ENCODE measurements at places on chromosomes 12 and 14.

DNA sequence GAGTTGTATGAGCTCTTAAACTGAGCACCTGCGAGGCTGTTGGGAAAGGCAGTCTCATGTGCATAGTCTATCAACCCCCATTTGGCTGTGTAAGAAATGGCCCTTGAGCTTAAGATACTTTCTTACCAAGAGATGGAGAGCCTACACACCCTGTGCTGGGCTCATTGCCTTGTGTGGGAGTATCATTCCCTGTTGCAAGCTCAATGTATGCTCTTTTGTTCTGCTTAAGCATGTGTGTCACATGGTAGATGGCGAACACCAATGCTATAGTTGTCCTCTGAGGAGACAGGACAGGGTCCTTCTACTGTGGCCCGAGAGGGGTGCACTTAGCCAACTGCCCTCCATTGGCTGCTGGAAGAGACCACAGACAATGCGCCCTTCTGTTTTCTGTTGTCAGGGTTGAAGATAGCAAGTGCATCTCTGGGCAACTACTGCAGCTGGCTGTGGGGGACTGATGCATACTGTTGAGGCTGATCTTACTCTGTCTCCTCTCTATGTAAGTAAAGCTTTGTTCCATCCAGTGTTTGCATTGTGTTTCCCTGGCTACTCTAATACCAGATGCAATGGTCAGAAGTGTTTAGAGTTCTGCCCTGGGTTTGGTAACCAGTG, 79.5 kb downstream of the PTPRB start:
- no peak for DNase-seq

- no peak for DNase-seq
Observed at GRCh38 chr14:68550338-68550715, 242.5 kb downstream of the ZFP36L1 start.

DNA sequence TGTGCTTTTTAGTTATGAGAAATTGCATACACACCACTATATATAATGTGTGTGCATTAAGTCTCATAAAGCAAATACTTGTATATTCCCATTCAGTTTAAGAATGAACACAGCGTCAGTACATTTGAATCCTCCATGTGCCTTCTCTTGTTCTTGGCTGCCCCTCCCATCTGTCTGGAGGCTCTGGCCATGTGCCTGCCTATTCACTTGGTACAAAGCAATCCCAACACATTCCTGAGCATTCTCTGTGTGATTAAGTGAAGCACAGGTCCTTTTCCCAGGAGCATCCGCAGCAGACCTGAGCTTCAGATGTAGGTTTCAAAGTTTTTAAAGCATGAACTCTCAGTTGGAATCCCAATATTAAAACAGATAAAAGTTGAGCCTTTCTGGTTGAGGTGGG, 58.7 kb downstream of the POLR3B start:
- peak; percentile 18 for DNase-seq

DNA sequence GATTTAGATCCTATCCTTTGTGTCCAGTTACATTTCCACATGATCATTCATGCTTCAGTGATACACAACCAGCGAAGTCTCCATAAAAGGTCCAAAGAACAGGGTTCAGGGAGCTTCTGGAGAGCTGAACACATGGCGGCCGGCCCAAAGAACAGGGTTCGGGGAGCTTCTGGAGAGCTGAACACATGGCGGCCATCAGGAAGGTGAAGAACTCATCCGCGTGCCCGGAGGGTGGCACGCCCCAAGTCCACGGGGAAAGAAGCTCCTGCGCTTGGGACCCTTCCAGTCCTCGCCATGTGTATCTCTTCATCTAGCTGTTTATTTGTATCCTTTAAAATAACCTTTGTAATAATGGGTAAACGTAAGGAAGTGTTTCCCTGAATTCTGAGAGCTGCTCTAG, 91.9 kb upstream of the FLRT2 start:
- DNase-seq = no peak

- DNase-seq = peak; percentile 63
Observed at GRCh38 chr14:23551266-23552028, at the start of gene ZFHX2. ZFHX2 (minus strand) TSS chr14:23551765; CDS start chr14:23535325, 16,440 bp downstream.

DNA sequence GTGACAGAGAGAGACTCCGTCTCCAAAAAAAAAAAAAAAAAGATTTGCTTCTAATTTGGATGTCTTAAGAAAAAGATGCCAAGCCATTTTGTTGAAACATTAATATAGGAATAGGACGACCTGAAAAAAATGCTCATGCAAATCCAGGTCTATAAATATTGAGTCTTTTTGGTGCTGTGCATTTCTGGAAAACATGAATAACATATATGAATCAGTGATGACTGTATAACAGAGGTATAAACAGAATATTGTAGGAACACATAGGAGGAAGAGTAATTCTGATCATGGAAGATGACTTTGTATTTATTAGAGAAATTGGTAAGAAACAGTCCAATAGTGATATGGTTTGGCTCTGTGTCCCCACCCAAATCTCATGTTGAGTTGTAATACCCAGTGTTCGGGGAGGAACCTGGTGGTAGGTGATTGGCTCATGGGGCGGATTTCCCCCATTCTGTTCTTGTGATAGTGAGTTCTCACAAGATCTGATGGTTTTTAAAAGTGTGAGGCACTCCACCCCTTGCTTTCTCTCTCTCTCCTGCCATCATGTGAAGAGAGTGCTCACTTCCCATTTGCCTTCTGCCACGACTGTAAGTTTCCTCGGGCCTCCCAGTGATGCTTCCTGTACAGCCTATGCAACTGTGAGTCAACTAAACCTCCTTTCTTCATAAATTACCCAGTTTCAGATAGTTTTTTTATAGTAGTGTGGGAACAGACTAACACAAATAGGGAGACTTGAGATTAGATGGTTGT, 3.0 kb upstream of the SRSF5 start:
- no peak for DNase-seq

DNA sequence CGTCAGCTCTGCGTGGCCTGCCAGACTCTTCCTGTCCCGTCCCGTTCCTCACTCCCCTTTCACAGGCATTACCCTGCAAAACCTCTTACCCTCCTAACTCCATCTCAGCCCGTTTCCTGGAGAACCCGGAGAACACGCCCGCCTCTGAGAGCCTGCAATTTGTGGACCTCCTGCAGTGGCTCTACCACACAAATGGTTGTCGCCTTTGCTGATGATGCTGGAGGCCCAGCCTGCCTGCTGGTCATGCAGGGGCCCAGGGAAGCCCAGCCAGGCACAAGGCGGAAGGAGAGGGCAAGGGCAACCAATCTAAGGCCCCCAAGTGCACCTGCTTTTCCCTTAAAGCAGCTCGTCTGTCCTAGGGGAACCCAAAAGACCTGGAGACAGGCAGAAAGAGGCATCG, 22.5 kb downstream of the RFLNA start:
- no peak for DNase-seq

DNA sequence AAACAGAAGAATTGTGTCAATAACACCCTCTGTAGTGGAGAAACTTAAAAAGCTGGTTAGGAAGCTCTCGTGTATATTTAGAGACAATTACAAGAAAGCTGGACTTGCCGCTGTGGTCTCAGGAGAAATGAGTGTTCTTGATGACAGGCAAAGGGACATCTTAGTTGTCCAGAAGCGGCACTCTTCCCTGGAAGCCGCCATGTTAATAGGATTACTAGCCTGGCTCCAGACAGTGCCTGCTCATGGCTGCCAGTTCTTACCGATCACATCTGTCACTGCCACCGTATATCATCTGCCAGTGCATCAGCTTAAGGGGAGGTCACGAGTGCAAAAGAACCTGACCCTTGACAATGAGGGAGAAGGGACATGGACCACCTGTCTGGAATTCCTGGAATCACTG, 48.9 kb downstream of the C14orf132 start:
- DNase-seq = no peak

DNA sequence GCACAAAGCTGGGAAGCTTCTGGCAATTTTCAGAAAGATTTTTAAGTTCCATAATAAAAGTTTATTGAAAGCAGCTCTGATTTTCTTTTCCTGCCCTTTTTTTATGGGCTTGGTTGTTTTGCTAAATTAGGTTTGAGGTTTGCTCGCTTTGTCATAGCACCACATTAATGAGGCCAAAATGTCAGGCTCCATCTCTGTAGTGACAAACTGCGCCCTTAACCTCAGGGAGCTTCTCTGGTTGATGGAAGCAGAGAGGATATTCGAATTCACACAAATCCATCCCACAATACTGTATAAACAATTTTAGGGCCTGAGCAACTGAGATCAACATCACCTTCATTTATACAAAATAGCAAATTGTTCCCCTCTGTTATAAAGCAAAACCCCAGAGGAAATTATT, 342.6 kb upstream of the TMPO start:
- no peak for DNase-seq

- no peak for DNase-seq
Observed at GRCh38 chr12:12133785-12134184, 63.0 kb downstream of the BCL2L14 start.

GRCh38 chr12:98106031-98106683, 409.2 kb upstream of the TMPO start:
- DNase-seq = no peak

GRCh38 chr12:46555406-46555852, 182.9 kb upstream of the SLC38A2 start:
- peak; percentile 92 for DNase-seq

DNA sequence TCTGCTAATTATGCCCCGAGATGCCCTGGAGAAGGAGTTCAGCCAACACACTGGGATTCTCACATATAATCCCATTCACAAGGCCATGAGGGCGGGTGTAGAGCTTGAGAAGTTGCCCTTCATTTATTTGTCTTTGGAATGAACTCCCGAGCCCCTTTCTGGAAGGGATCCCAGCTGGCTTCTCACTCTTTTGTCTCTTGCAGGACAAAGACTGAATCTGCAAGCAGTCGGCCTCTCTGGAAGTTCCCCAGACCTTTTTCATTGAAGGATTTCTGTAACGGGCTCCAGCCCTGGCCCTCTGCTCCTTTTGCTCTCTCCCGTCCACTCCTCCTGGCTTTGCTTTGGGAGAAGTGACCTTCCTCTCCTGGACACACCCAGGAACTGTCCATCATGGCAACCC, 163.3 kb upstream of the SFSWAP start:
- DNase-seq = no peak

DNA sequence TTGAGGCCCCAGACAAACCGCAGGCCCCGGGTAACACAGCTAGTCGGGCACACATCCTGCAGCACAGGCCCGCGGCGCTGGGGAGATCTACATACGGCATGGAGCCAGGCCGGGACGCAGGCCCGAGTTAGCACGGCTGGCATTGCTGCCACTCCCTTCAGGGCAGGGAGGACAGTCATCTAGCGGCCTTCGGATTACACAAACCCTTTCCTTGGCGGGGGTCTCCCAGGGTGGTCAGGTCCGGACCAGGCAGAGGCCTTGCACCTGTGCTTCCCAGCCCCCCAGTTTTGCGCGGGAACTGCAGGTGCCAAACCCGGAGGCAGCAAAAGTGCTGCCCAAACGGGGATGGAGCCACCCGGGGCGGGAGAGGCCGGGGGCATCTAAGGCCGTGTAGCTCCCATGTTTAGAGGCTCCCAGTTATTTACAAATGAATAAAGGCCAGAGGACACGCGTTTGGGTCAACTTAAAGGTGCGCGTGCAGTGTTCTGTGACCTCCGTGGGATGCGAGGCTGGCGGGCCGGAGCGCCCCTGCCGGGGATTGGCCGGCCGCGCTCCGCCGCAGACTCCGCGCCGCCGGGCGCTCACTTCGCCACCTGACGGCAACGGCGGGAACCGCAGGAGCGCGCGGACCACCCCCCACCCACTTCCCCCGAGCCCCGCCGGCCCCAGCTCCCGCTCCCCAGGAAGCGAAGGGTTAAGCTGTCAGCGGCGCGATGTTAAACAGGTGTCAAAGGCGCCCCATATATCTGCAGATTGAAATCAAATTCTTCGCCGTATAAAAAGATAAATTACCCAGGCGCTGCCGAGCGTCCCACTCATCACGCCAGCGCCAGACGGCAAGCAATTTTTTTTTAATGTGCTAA, 18.1 kb downstream of the VSX2 start:
- peak; percentile 10 for DNase-seq

- no peak for DNase-seq
Observed at GRCh38 chr12:93603762-93604161, 31.3 kb downstream of the SOCS2 start.
